ENCODE measurements at places on chromosomes 11 and 22. TPM values are rescaled to one million over a fixed set of nuclear protein-coding genes. Genes with fewer than 3 reads are reported as not detected.

Gene NCAM1
- total RNA-seq, result 0.09 TPM

GRCh38 chr11:15228331-15228849 is 113.7 kb downstream of the INSC start:
- DNase-seq, result no peak
- H3K4me3 ChIP-seq, result no peak overlapping the region
- no peak overlapping the region for H3K27ac ChIP-seq
- H3K36me3 ChIP-seq, result no peaks in the 10 kb centered on the region

DNA sequence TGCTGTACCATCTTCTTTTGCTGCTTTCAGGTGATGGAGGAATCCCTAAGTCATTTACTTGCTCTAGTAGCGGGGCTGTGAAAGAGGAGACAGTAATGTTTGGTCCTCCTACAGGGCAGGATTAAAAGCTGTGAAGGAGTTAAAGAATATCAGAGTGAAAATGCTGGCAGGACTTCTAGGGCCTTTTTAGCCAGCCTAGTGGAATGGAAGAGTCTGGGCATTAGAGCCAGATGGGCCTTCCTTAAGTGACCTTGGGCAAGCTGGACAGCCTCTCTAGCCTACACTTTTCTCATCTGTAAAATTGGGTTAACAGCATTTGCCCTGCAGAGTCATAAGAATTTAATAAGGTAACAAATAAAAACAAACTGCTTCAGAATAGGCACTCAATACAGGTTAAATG is 114.7 kb downstream of the RBFOX2 start:
- no peaks in the 10 kb centered on the region for H3K36me3 ChIP-seq
- no peaks in the 10 kb centered on the region for H3K27me3 ChIP-seq
- DNase-seq, result no peak
- no peak overlapping the region for H3K4me3 ChIP-seq

DNA sequence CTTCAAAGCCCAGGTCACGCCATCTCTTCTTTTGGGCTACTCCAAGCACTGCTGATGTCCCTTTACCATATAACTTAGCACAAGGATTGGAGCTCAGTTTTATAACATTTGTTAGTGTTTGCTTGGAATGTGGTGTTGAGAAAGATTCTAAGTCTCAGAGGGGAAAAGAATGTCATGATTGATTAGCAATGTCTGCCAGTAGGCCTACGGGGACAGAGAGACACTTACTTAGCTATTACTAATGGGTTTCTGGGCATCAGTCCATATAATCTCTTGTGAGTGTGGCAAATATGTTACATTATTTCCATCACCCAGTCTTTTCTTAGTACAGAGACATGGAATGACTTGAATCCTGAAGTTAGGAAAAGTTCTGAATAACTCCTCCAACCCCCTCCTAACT is 75.4 kb upstream of the FSHB start:
- H3K4me3 ChIP-seq, result no peak overlapping the region
- no peak overlapping the region for H3K27ac ChIP-seq
- DNase-seq, result no peak

Gene NRXN2
- 0.47 TPM for total RNA-seq

Gene CDC42EP1
- 70.2 TPM for total RNA-seq
